ENCODE measurements at places on chromosomes 6 and 20.

DNA sequence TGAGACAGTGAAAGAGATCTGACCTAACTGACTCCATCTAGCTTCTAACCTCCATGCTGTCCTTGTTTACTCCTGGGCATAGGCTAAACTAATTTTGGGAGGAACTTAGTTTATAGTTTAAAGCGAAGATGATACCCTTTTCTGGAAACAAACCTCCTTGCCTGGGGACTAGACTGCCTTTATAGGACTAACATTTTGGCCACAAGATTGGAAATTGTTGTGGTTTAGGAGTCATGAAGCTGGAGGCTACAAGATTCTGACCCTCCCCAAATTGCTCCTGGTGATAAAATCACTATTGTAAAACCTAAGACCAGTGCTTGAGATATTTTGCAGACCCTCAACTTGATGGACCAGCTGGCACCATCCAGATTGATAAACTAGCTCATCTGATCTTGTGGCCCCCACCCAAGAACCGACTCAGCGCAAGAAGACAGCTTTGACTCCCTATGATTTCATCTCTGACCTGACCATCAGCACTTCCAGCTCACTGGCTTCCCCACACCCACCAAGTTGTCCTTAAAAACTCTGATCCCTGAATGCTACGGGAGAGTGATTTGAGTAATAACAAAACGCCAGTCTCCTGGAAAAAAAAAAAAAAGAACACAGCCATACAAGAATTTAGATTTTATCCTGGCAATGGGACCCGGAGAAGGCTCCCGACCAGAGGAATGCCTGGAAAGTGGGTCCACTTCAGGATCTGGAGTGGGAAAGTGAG is 63.0 kb downstream of the ABHD12 start:
- no peak for DNase-seq

DNA sequence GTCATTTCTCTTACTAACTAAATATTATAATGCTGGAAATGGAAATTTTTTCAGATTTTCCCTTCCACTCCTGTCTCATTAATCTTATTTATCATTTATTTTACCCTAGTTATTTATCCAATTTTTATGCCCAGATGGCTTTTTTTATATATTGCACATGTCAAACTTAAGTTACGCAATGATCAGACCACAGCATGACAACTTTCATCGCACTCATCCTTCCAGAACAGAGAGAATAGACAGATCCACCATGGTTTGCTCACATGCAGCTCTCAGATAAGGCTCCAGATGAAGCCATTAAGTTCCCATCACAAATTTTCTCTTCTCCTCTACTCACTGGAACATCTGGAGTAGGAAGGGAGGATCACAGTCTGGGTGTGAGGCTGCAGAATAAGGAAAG is 48.7 kb downstream of the MAP7 start:
- DNase-seq: no peak

GRCh38 chr20:35434085-35435005 is 3.7 kb downstream of the GDF5 start:
- DNase-seq: no peak

DNA sequence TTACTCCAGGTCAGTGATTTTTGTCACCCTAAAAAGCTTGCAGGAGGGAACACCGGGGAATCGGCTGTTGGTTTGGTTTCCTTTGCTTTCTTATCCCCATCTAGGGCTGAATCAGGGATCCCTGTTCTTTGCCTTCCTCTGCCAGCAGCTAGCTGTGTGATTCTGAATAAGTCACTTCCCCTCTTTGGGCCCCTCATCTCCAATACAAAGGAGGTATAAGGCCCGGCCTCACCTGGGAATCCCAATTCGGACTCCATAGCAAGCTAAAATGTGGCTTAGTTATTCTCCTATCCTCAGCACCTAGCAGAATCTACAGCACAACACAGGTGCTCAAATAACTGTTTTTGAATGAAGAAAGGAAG is 18.5 kb upstream of the ARMC12 start:
- DNase-seq: no peak

DNA sequence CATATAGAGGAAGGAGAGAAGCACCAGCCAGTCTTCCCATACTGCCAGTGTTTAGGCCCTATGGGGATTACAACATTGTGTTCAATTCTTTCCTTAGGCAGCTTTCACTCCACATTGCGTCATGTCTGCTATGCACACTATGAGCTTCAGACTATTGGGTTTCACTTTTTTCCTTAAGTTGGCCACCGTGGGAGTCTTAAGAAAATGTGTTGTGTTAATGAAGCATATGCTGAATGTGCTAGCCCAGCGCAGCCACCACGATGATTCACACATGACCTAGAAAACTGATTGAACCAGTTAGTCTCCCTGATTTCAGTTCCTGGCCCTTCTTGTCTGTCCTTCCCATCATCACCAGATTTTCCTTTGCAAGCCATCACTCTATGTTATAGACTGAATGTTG is 21.5 kb downstream of the TUBB2B start:
- DNase-seq: no peak

DNA sequence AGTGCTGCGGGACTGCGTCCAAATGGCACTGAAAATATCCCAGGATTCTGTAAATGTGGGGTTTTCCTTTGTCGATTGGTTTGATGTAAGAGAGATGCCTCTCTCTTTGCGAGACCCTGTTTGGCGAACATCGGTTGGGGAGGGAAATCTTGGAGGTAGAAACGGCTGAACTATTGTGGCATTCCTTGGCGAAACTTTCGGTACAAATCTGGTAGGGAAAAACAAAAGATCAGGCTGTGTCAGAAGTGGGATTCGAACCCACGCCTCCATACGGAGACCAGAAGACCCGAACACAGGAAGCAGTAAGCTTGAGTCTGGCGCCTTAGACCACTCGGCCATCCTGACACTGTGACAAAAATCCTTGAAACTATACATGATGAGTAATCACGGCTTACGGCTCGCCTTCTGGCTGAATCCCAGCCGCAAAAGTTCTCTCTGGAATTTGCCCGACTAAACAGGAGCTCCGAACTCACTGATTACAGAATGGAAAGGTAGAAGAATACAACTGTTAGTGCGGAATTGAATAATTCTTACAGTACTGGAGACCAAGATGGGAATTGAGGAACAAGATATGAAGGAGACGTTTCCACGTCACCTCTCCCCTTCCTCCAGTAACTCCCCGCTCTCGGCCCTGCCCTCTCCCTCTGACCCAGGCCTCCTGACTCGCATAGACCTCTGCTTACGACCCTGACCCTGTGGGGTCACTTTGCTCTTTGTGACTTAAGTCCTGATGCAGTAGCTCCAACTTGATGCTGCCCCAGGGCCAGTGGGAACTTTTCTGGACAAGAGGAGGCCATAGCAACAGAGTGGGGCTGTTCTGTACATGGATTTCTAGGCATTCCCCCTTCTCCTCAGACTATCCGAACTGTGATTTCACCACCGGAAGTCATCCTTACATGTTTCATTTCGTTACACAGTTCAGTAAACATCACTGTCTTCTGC is 132.8 kb upstream of the ZNF184 start:
- no peak for DNase-seq
